T-helper 17 cell (primary cell): ENCODE measurements at places on chromosomes 7 and 10. TPM values are rescaled to one million over a fixed set of nuclear protein-coding genes. Genes with fewer than 3 reads are reported as not detected.

DNA sequence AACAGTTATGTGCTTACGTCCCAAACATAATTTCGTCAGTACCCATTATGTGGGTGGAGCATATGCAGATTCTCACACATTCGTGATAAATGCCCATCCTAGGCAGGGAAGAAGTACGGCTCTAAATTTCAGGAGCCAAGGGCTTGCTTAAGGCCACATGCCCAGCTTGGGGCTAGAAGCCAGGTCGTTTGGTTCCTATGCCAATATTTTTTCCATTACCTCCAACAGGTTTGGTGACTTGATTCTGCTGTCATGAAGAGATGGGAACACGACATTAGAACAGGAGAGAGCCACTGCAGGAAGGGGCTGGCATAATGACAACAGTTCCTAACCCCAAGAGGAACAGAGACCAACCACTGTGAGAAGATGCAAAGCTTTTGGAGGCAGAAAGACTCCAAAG lies 85.1 kb downstream of the HIPK2 start:
- H3K27ac ChIP-seq = no peak overlapping the region
- peaks cover 10% of the 10 kb centered on the region for H3K36me3 ChIP-seq

- peak overlapping the region; percentile 96 for H3K27ac ChIP-seq
- peaks cover 5% of the 10 kb centered on the region for H3K27me3 ChIP-seq
- no peaks in the 10 kb centered on the region for H3K36me3 ChIP-seq
- peak overlapping the region; percentile 73 for H3K4me3 ChIP-seq
- peaks cover 15% of the 10 kb centered on the region for H3K4me1 ChIP-seq
- DNase-seq = no peak
Measured at GRCh38 chr7:134710511-134710853, 63.8 kb downstream of the BPGM start.

- H3K4me3 ChIP-seq = peak overlapping the region; percentile 96
- peaks cover 20% of the 10 kb centered on the region for H3K4me1 ChIP-seq
- DNase-seq = peak; percentile 30
- peaks cover 21% of the 10 kb centered on the region for H3K27me3 ChIP-seq
- H3K27ac ChIP-seq = peak overlapping the region; percentile 92
Measured at GRCh38 chr7:157568770-157569584, 232.2 kb downstream of the DNAJB6 start.

- no peak for DNase-seq
- no peaks in the 10 kb centered on the region for H3K4me1 ChIP-seq
- peaks cover 39% of the 10 kb centered on the region for H3K27me3 ChIP-seq
- H3K36me3 ChIP-seq = no peaks in the 10 kb centered on the region
- no peak overlapping the region for H3K4me3 ChIP-seq
Measured at GRCh38 chr7:90167361-90167760, 13.1 kb downstream of the STEAP1 start.

DNA sequence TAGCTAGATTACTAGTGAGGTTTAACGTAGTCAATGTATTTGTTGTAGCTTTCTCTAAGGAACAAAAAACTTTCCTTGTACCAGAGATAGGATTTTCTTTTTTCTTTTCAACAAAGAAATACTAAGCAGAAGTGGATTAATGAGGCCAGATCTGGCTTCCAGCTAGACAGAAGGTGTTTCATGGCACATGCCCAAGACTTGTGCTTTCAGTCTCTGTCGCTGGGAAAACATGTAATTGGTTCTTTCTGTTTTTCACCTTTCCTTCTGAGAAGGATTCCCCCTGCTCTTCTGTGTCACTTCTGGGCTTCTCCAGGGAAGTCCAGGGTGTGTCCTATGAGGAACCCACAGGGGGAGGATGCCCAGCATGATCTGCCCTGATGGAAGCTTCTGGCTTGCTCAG lies 492.2 kb downstream of the CCSER2 start:
- H3K4me3 ChIP-seq = no peak overlapping the region
- H3K4me1 ChIP-seq = no peaks in the 10 kb centered on the region
- no peak for DNase-seq
- no peak overlapping the region for H3K27ac ChIP-seq

GRCh38 chr10:76197293-76197692 lies 765.9 kb downstream of the LRMDA start:
- no peak overlapping the region for H3K27ac ChIP-seq
- H3K4me1 ChIP-seq = no peaks in the 10 kb centered on the region

DNA sequence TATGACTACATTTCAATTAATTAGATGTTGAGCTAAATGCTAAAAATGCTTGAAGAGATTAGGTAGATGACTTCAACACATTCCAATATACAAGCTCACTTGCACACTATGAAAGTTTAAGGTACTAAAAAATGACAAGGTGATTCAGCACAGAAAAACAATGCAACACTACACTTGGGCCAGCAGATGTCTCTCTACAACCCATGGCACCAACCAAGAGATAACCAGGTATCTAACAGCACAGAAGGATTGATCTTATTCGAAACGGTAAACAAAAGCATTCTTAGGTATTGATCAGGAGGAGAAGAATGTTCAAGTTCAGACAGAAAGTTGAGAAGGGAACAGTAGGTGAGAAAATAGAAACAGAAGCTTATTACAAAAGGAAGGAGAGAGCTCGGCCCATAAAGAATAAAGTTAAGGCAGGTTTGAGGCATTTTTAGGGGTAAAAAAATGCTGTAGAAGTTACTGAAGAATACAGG lies 248.2 kb upstream of the KLF14 start:
- no peaks in the 10 kb centered on the region for H3K27me3 ChIP-seq
- H3K36me3 ChIP-seq = peaks cover 11% of the 10 kb centered on the region
- no peak overlapping the region for H3K4me3 ChIP-seq
- DNase-seq = no peak

DNA sequence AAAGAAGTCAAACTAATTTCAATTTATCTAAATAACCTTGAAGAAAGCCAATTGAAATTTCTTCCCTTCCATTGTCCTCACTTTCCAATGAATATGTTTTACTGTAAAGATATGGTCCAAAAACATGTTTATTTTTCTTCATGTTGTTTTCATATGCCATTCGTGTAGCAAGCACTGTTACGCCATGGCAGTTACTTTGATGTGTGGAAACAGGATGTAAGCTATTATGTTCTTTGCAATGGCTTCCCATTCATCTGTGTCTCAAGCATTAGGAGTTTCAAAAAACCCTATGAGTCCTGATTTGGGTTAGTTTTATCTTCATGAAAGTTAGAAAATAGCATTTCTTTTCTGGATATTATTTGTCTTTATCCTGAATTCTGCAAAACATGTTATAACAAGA lies 31.0 kb downstream of the GPR141 start:
- no peak overlapping the region for H3K4me3 ChIP-seq
- no peak overlapping the region for H3K27ac ChIP-seq
- no peak for DNase-seq
- peaks cover 27% of the 10 kb centered on the region for H3K27me3 ChIP-seq
- H3K4me1 ChIP-seq = no peaks in the 10 kb centered on the region

DNA sequence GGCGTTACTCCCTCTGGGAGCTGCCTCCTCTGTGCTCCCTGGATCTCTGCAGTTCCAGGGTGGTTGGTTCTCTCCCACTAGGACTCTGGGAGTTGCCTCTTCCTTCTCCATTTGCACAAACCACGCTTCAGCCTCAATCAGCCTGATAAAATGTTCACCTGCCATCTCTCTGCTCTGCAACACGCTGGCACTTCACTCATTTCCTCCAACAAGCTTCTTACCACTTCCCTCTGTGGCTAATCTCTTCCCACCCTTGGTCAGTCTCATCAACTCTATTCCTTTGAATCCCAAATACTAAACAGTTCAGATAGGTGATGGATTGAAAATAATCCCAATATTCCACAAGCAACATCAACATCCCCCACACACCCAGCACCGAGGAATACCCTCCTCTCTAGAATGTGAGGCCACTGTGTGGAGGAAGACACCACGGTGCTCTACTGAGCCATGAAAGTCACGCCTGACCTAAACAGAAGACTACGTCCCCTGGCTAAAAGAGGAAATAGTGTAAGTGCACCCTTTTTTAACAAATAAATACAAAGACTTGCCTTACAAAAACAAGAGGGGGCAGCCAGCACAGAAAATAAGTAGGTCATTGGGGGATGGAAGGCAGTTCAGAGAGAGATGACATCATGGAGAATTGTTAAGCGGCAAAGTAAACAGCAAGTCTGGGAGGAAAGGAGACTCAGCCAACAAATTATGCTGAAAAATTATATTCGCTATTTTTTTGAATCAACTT lies 1.9 kb upstream of the FAM170B start:
- DNase-seq = no peak
- H3K4me1 ChIP-seq = peaks cover 7% of the 10 kb centered on the region
- H3K36me3 ChIP-seq = peaks cover 2% of the 10 kb centered on the region
- peaks cover 14% of the 10 kb centered on the region for H3K27me3 ChIP-seq
- H3K27ac ChIP-seq = no peak overlapping the region
- peak overlapping the region; percentile 5 for H3K4me3 ChIP-seq

GRCh38 chr10:53601260-53601875 lies 828.8 kb upstream of the MBL2 start:
- no peak overlapping the region for H3K4me3 ChIP-seq
- H3K27me3 ChIP-seq = no peaks in the 10 kb centered on the region
- H3K27ac ChIP-seq = no peak overlapping the region
- H3K36me3 ChIP-seq = no peaks in the 10 kb centered on the region
- no peaks in the 10 kb centered on the region for H3K4me1 ChIP-seq
- no peak for DNase-seq

GRCh38 chr10:124536496-124537050 lies 75.0 kb downstream of the LHPP start:
- H3K27me3 ChIP-seq = no peaks in the 10 kb centered on the region
- H3K27ac ChIP-seq = no peak overlapping the region
- H3K36me3 ChIP-seq = no peaks in the 10 kb centered on the region
- no peak overlapping the region for H3K4me3 ChIP-seq

DNA sequence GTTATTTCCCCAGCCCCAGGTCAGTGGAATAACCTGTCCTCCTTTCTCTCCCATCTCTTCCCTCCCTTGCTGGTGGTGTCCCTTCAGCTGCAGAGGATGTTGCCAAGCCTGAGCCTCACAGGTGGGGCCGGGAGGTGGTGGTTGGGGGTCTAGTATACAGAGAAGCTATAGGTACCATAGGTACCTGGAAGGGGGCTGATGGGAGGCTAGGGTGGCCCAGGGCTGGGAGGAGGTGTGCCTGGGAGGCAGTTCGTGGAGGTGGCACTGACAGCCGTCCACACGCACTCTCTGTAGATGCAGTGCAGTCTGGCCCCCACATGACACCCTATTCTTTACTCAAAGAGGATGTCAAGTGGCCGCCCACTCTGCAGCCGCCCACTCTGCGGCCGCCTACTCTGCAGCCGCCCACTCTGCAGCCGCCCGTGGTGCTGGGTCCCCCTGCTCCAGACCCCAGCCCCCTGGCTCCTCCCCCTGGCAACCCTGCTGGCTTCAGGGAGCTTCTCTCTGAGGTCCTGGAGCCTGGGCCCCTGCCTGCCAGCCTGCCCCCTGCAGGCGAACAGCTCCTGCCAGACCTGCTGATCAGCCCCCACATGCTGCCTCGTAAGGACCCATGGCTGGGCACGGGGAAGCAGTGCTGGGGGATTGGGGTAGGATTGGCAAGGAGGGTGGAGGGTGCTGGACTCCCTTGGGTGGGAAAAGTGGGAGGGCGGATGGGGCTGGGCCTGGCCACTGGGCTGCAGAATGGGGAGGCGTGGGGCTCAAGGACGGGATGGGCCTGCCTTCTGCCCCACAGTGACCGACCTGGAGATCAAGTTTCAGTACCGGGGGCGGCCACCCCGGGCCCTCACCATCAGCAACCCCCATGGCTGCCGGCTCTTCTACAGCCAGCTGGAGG lies 9.5 kb downstream of the IRF5 start:
- H3K4me3 ChIP-seq = no peak overlapping the region
- no peak overlapping the region for H3K27ac ChIP-seq
- H3K36me3 ChIP-seq = no peaks in the 10 kb centered on the region
- H3K4me1 ChIP-seq = peaks cover 10% of the 10 kb centered on the region
- H3K27me3 ChIP-seq = no peaks in the 10 kb centered on the region
- DNase-seq = no peak

DNA sequence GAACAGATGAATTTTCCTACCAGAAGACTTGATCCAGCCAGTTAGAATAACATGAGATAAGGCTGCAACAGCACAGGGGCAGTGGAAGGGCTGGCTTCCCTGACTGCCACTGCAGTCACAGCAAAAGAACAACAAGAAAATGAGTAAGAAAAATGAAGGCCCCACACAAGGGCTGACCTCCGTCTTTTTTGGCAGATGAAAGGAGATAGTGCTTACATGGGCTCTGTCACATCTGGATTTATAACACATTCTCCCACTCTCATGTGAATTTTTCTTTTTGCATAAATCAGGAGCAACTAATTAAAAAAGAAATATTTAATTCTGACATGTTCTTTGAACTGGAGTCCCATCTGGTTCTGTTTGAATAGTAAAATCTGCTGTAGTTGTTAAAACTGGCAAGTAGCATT lies 99.6 kb downstream of the NRP1 start:
- no peak overlapping the region for H3K4me3 ChIP-seq
- H3K27ac ChIP-seq = no peak overlapping the region
- H3K4me1 ChIP-seq = no peaks in the 10 kb centered on the region
- peaks cover 34% of the 10 kb centered on the region for H3K27me3 ChIP-seq
- H3K36me3 ChIP-seq = no peaks in the 10 kb centered on the region

DNA sequence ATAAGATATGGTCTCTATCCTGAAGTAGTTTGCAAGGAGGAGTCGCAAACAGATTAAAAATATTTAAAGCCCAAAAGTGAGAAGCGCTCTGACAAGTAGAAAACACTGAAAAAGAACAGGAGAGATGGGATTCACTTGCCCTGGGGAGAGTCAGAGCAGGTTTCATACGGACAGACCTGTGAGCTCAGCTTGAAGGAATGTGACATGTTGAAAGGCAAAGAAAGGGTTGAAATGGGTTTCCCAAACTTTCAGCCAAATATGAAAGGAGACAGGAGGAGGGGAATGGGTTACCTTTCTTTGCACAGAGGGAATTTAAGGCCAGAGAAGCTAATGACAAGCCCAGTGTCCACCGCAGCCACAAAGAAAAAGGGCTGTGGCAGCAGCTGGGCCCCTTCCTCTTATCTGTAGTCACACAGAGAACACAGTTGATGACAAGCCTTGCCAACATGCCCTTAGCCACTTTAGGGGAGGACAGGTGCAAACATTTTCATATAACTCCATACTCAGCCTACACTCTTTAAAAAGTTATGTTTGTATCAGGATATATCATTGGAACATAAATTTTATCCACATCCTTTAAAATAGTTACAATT lies 14.9 kb downstream of the HOXA1 start:
- H3K36me3 ChIP-seq = peaks cover 2% of the 10 kb centered on the region
- no peak overlapping the region for H3K4me3 ChIP-seq
- H3K4me1 ChIP-seq = no peaks in the 10 kb centered on the region
- H3K27ac ChIP-seq = no peak overlapping the region

- H3K4me3 ChIP-seq = peak overlapping the region; percentile 96
- H3K36me3 ChIP-seq = no peaks in the 10 kb centered on the region
Measured at GRCh38 chr7:151060113-151060415, 675 bp downstream of the SLC4A2 start.

DNA sequence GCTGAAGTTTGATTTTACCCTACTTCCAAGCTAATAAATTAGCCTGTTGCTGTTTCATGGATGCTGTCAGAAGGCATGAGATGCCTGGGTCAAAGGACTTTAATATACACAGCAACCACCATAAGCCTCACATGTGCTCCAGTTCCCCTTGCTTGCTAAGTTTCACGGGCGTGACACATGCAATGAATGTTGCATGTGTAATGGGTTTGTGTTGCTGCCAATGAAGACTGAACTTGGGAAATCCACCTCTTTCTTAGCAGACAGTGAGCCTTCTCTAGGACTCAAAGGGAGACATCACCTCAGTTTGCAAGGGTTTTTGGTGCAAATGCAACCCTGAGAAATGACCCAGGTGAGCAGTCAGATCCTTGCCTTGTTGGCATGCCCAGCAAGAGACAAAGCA lies 505.5 kb upstream of the PODXL start:
- no peaks in the 10 kb centered on the region for H3K27me3 ChIP-seq
- no peak overlapping the region for H3K4me3 ChIP-seq
- no peaks in the 10 kb centered on the region for H3K4me1 ChIP-seq
- no peak overlapping the region for H3K27ac ChIP-seq
- no peak for DNase-seq

Gene AEBP1
- 1.1 TPM for total RNA-seq

Gene AASS
- 1.6 TPM for total RNA-seq

Gene GJD4
- not detected for total RNA-seq

Gene GGCT
- total RNA-seq = 9.6 TPM

Gene FGFR2
- 0.82 TPM for total RNA-seq

Gene HOXA6
- total RNA-seq = not detected

Gene MCU
- 14.4 TPM for total RNA-seq
